ENCODE measurements at places on chromosomes 11 and 22.
A peak's percentile ranks its signal among the peaks of the same experiment; 100 is the strongest.

DNA sequence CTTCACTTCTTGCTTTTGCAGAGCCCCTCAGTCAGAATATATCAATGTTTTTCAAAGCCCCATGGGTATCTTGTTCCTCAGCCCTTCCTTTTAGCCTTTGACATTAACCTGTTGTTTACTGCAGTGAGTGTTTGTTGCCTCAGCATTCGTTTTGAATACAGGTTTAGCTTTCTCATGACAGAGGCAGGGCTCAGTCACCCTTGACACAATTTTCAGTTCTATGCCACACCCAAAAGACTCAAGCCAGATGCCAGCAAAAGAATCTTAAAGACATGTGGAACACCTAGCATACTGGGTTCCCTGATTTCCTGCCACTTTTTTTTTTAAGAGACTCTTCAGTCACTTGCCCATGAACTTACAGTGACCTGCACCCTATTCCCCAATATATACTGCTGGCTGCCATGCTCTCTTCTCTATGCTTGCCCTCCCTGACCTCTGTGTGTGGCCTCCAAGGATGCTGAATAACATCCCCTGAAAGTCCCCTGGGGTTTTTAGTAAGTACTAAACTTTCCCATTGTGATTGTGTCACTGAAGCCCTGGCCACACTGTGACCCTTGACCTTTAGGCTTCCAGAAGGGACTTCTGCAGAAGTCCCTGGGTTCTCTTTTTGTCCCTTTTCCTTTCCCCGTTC, 1225.5 kb downstream of the TBC1D22A start:
- no peak for DNase-seq

DNA sequence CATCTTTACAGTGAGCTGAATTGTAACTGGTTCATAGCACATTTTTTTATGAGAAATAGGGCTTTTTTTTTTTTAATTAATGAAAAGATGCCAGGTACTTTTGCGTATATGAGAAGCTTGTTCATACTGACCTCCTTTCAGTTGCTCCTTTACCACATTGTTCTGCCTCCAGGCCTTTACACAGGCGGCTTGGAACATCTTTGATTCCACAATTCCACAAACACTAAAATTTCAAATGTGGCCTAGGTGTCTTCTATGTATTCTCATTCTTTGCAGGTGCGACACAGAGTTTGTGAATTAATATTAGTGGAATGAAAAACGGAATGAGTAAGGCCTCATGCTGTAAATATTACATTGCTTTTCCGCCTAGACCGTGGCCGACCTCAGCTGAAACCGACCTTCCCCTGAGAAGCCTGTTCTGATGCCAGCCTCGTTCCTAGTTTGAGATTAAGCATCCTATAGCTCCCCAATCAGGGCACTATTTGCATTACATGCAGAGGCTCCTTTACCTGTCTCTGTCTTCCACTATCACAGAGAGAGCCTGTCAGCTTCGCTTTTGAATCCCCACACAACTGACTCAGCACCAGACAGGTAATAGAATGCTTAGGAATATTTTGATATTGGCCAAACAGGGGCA, 125.8 kb downstream of the LDLRAD3 start:
- DNase-seq: no peak

DNA sequence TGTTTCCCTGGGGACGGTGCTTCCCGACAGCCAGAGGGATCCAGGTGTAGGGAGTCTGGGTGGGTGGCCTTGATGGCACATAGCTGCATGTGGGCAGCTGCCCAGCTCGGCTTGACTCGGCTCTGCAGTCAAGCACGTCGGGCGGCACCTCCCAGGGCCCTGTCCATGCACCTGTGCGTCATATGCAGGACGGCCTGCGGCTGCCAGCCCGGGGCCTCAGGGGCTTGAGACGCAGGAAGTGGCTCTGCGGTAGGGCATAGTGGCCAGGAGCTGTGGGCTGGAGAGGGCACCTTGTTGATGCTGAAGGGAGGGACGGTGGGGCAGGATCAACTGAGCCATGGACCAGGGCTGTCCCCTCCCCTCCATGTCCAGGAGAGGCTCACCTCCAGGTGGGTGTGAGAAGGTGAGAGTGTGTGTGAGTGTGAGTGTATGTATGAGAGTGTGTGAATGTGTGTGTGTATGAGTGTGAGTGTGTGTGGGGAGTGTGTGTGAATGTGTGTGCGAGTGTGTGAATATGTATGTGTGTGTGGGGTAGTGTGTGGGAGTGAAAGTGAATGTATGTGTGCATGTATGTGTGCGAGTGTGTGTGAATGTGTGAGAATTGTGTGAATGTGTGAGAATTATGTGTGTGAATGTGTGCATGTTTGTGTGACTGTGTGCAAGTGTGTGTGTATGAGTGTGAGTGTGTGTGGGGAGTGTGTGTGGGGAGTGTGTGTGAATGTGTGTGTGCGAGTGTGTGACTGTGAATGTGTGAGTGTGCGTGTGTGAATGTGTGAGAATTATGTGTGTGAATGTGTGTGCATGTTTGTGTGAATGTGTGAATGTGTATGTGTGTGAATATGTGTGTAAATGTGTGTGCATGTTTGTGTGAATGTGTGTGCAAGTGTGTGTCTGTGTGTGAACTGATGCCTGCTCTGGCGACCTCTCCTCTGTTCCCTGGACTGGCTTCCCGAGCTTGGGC, 5.7 kb upstream of the SUN2 start:
- DNase-seq: no peak

- no peak for DNase-seq
These were observed 33.4 kb downstream of the STIM1 start for GRCh38 chr11:3888876-3889275.

DNA sequence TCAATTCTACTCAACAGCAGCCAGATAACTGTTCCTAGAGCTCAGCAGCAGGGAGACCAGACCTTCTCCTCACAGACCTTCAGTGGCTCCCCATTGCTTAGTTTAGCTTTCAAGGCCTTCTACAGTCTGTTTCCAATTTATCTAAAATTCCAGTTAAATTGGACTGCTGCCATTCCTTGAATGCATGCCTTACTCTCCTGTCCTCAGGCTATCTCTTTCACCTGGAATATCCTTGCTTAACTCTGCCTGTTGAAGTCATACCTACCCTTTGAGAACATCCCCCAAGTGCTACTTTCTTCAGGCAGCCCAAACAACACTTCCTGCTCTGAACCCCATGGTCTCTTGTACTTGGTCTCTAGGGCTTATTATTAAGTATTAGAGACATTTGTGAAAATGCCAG, 120.7 kb upstream of the TENM4 start:
- no peak for DNase-seq

GRCh38 chr11:3920148-3920852, 64.8 kb downstream of the STIM1 start:
- peak; percentile 41 for DNase-seq

DNA sequence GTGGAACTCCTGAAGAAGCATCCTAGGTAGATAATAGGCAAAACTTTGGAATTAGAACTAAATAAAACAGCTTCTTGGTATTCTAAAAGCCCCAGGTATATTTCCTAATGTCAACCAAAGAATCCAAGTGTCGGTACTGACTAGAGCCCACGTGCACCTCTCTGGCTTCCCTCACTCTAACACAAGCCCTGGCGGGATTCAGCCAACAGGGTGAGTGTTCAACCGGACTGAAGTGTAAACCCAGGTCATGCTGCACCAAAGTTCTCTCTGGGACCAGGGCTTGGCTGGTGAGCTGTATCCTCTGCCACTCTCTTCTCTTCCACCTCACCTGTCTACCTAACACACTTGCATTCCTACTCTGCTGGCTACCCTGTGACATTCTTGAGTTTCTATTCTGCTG, 40.1 kb downstream of the USP28 start:
- no peak for DNase-seq

DNA sequence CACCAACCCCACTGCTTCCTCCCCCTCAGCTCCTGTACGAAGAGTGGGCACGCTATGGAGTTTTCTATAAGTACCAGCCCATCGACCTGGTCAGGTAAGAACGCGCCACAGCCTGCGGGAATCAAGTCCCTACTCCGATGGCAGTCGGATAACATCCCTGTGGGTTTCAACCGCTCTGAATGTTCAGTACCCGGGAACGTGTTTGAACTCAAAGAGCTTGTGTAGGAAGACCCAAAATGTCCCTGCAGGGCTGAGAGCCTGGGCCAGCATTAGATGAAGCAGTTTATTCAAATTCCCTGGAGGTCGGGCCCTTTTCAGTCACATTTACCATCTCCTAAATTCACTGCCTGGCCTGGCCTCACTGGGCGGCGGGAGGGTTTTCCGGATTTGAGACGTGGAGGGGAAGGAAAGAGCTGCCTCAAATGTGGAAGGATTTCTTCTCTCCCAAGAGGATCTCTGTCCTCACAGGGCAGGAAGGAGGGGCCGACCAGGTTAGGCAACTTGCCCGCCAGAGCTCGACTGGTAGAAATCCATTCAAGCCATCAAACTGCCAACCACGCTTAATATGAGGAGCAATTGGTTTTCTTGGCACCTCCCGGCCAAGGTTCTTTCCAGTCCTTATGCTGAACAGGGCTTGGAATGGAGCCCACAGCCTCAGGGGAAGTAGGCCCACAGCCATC, 46.3 kb downstream of the ANO1 start:
- DNase-seq: no peak

DNA sequence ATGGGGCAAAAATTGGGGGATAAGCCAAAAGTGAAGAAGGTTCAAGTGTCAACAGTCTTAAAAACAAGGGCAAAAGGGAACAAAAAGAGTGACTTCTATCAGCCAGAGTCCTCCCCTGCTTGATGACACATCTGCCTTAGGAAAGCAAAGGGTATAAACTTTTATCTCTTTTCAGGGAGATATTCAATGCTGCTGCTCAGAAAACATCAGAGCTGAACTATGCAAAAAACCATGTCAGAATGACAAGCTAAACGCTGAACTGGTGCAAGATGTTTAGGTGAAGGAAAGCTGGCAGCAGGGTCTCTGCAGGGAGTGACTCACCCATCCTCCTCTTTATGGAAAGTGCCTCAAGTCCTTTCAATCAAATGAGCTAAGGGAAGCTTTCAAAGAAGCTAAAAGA, 24.7 kb downstream of the ALG9 start:
- no peak for DNase-seq

DNA sequence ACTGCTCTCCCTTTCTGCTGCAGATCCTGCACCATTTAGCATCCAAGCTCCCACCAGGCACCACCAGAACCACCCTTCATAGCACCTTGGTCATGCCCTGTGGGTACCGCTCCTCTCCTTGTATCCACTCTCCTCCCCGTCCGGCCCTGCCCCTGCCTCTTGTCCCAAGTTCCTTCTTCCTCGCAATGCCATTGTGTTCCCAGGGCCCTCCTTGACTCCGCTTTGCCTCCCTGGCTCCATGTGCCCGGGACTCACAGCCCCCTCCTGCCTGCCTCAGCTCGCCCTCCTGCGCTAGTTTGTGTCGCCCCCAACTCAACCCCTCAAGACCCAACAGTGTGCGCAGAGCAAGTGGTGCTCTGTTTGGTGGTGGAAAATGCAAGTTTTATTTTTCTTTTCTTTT, 10.8 kb downstream of the FADS2 start:
- DNase-seq: no peak

DNA sequence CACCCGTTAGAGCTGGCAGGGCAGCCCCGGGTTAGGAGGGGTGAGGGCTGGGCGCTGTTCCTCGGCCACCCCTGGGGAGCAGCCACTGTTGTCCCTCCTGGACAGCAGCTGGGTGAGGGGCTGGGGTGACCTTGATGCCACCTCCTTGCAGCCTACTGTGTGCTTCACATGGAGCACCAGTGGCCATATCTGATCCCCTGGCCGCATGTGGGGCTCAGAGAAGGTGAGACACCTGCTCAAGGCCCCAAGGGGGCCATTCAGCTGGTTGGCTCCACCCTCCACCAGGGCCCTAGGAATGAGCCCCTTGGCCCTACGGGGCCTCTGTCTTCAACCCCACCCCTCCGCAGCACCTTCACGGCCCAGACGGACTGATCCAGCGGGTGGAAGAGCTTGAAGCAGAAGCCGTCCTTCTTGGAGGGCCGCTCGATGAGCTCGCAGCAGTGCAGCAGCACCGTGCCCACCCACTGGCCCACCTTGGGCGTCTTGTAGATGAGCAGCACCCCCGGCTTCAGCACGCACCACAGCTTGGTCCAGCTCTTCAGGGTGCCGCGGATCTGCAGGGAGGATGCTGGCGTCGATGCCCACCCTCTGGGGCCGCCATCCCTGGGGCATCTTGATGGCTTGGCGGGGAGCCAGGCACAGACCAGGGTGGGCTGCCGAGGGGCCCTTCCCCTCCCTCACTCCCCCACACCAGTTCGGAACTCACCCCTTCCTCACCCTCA, 44.9 kb downstream of the OSBPL5 start:
- no peak for DNase-seq

GRCh38 chr22:31127181-31127772, 4.5 kb downstream of the INPP5J start:
- DNase-seq: no peak

DNA sequence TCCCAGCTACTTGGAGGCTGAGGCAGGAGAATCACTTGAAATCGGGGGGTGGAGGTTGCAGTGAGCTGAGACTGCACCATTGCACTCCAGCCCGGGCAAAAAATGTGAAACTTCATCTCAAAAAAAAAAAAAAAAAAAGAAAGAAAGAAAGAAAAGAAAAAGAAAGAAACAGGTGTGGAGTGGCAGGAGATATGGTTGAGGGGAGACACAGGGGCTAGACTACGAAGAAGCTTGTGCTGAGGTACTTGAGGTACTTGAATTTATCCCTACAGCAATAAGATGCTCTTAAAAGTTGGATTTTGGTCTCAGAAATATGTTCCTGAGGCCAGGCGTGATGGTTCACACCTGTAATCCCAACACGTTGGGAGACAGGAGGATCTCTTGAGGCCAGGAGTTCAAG, 2.2 kb upstream of the MAJIN start:
- no peak for DNase-seq

GRCh38 chr22:25572708-25573171, 8.3 kb downstream of the GRK3 start:
- DNase-seq: no peak

DNA sequence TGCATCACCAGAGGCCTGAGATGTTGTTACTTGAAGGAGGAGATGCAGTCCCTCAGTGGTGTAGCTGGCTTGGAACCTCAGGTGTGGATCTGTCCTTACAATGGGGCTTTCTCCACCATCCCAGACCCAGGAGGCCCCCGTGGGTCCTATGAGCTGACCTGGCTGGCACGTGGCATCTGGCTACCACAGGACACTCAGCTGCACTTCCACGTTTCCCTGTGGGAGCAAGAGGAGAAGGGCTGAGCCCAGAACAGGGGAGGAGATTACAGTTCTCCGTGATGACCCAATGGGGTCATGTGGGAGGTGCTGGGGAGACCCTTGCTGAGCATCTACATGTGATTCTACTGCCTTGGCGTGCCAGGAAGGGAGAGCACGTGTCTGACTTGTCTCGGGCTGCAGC, 1448.4 kb downstream of the TBC1D22A start:
- DNase-seq: no peak

- no peak for DNase-seq
These were observed 197.8 kb downstream of the MAML2 start for GRCh38 chr11:96145163-96145585.

- DNase-seq: no peak
These were observed 18.9 kb downstream of the SHANK3 start for GRCh38 chr22:50691521-50691920.

Data from stimulated activated CD8-positive, alpha-beta memory T cell treated with anti-CD3 and anti-CD28 coated beads, Interleukin-4, amount 100 ng/mL, for 1 hour (primary cell).